ENCODE measurements at places on chromosomes 1 and 21.

DNA sequence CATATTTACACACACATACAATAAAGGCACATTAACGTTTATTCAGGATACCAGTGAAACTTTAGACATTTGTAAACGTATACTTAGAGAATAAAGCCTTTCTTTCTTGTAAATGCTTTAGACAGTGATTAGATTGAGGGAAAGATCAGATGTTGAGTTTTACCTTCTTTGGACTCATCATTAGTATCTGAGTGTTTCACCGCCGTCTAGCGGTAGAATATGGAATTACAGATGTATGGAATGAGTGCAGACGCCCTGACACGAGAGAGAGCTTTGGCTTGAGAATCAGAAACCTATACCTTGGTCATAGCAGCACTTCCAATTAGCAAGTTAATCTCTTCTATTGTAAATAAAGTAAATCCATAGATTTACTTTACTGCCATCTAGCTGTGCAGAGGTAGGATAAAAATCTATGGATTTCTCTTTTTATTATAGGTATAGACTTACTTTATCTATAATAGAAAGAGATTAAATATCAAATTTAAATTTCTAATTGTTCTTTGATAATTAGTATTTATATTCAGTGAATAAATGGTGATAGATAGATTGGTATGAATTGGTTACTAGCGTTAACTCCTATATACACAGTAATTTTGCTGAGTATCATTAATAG is 12.6 kb downstream of the FLG2 start:
- no peak overlapping the region for H3K27ac ChIP-seq
- H3K36me3 ChIP-seq: no peaks in the 10 kb centered on the region
- peaks cover 21% of the 10 kb centered on the region for H3K4me1 ChIP-seq
- H3K4me3 ChIP-seq: no peak overlapping the region
- H3K27me3 ChIP-seq: no peaks in the 10 kb centered on the region

DNA sequence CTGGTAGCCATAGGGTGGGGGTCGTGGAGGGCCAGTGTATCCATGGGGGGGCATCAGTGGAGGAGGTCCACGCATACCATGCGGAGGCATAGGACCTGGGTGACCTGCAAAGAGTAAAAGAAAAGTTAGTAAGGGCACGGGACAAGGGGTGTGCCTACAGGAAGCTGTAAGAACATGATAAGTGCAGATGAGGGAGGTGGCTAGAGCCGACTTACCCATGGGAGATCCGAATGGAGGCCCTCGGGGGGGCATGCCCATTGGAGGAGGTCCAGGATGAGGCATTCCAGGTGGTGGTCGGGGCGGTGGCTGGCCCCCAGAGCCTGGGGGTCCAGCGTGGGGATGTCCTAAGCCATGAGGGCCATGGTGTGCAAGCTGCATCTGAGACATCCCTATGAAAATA is 4.0 kb downstream of the SF3B4 start:
- H3K36me3 ChIP-seq: peaks cover 42% of the 10 kb centered on the region
- DNase-seq: no peak
- no peak overlapping the region for H3K27ac ChIP-seq
- no peaks in the 10 kb centered on the region for H3K27me3 ChIP-seq
- H3K4me3 ChIP-seq: no peak overlapping the region
- H3K4me1 ChIP-seq: peaks cover 23% of the 10 kb centered on the region

DNA sequence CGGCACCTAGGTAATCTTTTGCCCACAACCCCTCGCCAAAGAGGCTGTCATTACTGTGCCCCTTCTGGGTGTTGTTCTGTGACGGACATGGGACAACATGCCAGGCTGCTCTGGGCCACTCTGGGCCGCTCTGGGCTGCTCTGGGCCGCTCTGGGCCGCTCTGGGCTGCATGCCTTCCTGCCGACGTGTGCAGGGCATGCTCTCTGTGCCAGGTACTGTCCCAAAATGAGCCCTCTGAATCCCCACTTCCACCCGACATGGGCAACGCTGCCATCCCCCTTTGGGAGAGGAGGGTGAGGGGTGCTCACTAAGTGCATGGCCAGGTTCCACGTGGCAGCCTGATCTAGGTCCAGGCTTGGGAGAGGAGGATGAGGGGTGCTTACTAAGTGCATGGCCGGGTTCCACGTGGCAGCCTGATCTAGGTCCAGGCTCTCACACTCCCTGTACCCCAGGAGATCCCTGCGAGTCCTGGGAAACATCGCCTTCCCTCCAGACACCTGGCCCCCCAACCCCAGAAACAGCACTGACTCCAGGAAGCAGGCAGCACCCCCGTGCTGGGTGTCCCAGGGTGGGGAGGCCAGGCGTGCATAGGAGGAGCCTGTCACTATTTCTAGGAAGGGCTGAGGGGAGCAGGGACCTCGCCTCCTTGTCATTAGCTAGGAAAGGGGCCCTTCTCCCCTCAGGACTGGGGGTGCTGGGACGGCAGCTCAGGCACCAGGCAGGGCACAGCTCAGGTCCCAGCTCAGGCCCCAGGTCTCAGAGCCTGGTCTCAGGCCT is 16.5 kb downstream of the TTC34 start:
- H3K4me3 ChIP-seq: no peak overlapping the region
- no peak for DNase-seq
- no peak overlapping the region for H3K27ac ChIP-seq

- no peak overlapping the region for H3K4me3 ChIP-seq
- H3K36me3 ChIP-seq: peaks cover 17% of the 10 kb centered on the region
- DNase-seq: no peak
- H3K27ac ChIP-seq: no peak overlapping the region
- no peaks in the 10 kb centered on the region for H3K4me1 ChIP-seq
Observed at GRCh38 chr1:8361198-8361849, 43.4 kb downstream of the SLC45A1 start.

DNA sequence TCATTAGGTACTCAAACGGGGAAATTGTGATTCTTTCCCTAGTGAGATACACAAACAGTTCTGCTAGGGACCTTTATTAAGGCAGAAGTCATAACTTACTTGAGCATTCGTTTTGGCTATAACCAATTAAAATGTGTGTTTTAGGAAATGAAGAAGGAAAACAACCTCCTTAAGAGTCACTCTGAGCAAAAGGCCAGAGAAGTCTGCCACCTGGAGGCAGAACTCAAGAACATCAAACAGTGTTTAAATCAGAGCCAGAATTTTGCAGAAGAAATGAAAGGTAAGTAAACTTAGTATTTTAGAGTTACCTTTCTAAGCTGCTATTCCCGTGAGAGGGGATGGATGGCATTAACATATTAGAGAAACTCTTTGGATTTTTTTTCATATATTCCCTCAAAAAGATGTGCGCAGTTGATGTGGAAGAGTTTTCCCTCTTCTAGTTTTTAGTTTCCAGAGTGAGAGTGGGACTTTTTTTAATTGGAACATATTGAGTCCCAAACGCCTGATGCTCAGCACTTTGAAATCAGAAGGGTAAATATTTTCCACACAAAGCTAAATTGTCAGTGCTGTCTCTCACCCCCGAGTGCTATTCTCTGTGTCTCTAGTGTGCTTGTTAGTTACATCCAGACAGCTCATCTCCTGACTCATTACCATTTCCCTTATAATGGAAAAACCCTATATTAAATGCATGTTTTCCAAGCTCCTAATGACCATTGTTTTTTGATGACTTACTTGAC is 34.9 kb downstream of the CENPF start:
- no peak overlapping the region for H3K27ac ChIP-seq
- H3K4me1 ChIP-seq: peaks cover 13% of the 10 kb centered on the region
- H3K36me3 ChIP-seq: no peaks in the 10 kb centered on the region
- no peaks in the 10 kb centered on the region for H3K27me3 ChIP-seq
- H3K4me3 ChIP-seq: no peak overlapping the region

DNA sequence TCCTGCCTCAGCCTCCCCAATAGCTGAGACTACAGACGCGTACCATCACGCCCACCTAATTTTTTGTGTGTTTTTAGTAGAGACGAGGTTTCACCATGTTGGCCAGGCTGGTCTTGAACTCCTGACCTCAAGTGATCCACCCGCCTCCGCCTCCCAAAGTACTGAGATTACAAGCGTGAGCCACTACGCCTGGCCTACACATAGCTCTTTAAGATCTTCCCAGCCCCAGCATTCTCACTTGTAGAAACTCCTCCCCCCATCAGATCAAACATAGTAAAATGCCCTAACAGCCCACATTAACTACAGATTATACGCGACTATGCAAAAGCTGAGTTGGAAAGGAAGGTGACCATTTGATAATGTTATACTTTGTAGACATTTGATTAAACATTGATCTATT is 634.8 kb downstream of the MATN1 start:
- H3K36me3 ChIP-seq: no peaks in the 10 kb centered on the region
- H3K4me1 ChIP-seq: peaks cover 9% of the 10 kb centered on the region
- no peak overlapping the region for H3K4me3 ChIP-seq

GRCh38 chr1:81670286-81670685 is 130.4 kb upstream of the ADGRL2 start:
- DNase-seq: peak; percentile 97
- H3K27me3 ChIP-seq: no peaks in the 10 kb centered on the region
- H3K4me1 ChIP-seq: peaks cover 31% of the 10 kb centered on the region
- no peaks in the 10 kb centered on the region for H3K36me3 ChIP-seq
- no peak overlapping the region for H3K4me3 ChIP-seq

DNA sequence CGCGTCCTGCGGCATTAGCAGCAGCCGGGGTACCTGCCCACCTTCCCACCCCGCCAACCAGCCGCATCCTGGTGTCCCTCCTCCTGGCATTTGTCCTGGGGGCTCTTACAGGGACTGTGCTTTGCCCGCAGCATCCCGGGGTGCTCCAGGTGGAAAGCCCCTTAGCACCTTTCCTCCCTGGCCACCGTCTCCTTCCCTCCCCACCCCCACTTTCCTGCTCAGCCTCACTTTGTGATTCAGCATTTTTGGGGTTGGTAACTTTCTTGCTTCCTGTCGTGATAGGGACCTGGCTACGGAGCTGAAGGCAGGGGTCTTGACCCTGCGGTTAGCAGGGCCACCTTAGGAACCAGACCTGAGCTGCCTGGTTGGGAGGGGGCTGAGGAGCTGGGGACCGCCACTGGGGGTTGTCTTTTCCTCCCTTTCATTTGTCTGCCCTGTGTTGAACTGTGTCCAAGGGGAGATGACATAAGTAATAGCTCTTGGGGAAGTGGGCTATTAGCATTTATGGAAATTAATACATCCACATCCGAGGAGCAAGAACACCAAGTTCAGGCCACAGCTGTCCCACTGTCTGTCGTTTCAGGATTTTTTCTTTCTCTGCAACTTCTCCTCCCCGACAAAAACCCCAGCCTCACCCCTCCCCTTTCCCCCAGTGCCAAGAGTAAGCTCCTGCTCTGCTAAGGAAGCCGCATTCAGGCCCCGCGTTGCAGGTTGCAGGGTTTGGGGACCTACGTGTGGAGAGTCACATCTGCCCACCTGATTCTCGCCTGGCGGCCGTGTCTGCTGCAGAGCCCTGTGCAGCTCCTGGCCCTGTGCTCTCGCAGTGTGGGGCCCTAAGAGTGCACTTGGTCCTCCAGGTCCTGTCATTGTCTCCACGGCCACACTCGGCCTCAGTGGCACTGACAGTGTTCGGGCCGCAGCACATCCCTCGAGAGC is 1.6 kb upstream of the NPHP4 start:
- peak overlapping the region; percentile 93 for H3K4me3 ChIP-seq
- no peaks in the 10 kb centered on the region for H3K36me3 ChIP-seq
- DNase-seq: no peak
- no peak overlapping the region for H3K27ac ChIP-seq

- H3K4me3 ChIP-seq: no peak overlapping the region
- no peak overlapping the region for H3K27ac ChIP-seq
- H3K4me1 ChIP-seq: peaks cover 6% of the 10 kb centered on the region
- DNase-seq: no peak
Observed at GRCh38 chr1:77026135-77026534, 158.9 kb downstream of the ST6GALNAC5 start.

DNA sequence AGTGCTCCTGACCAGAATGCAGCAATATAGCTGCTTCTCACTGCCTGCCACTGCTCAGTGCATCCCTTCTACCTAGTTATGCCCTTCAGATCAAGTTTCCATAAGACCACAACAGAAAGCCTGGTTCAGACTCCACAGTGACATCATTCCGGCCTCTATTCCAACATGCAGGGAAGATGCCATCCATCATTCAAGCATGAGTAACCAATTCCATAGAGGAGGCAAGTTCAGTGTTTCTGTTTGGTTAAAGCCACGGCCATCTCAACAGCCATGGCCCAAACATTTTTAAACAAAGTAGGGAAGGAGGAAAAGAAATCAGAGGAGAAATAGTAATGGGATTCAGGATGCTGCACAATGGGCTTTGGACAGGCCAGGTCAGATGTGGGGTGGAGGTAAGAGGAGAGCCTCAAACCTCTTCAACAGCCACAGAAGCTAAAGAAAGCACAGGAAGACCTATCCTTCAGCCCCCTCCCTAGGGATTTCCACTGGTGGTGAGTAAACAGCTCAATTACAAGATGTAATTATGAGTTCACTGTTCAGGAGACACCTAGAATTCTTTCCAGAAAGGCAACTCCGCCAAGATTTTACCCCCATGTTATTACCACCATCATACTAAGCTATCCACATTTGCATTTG is 484.9 kb downstream of the SETD4 start:
- peaks cover 39% of the 10 kb centered on the region for H3K4me1 ChIP-seq
- no peak overlapping the region for H3K4me3 ChIP-seq
- no peaks in the 10 kb centered on the region for H3K27me3 ChIP-seq

DNA sequence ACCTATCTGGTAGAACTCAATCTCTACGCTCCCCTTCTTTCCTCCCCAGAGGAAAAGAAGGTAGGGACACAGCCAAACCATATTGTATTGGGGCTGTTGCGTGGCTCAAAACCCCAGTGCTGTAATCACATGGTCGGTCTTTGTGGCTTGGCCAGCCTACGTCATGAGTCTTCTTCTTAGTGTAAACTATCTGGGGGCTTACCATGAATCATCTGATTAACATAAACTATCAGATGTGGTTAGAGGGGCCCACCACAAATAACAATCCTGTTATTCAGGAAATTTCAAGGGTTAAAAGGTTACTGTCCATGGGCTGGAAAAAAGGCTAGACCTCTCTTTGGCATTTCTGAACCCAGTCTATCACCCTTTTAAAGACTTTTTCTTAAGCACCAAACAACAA is 49.5 kb upstream of the GPR52 start:
- H3K27me3 ChIP-seq: no peaks in the 10 kb centered on the region
- no peak overlapping the region for H3K4me3 ChIP-seq
- no peaks in the 10 kb centered on the region for H3K36me3 ChIP-seq
- no peaks in the 10 kb centered on the region for H3K4me1 ChIP-seq
- no peak overlapping the region for H3K27ac ChIP-seq

GRCh38 chr1:92792340-92792782 is 7.5 kb upstream of the EVI5 start:
- peak; percentile 16 for DNase-seq
- no peak overlapping the region for H3K27ac ChIP-seq
- H3K4me3 ChIP-seq: no peak overlapping the region
- 0 out of 2 replicates have a peak, but pooled peaks cover 8% of the 10 kb centered on the region for H3K4me1 ChIP-seq
- H3K27me3 ChIP-seq: no peaks in the 10 kb centered on the region
- H3K36me3 ChIP-seq: no peaks in the 10 kb centered on the region

- H3K27me3 ChIP-seq: no peaks in the 10 kb centered on the region
- peaks cover 44% of the 10 kb centered on the region for H3K36me3 ChIP-seq
- no peak overlapping the region for H3K4me3 ChIP-seq
- no peak for DNase-seq
Observed at GRCh38 chr1:56501426-56501825, 77.9 kb downstream of the PLPP3 start.

- no peak overlapping the region for H3K27ac ChIP-seq
- no peaks in the 10 kb centered on the region for H3K27me3 ChIP-seq
- H3K4me1 ChIP-seq: no peaks in the 10 kb centered on the region
- no peak for DNase-seq
- H3K36me3 ChIP-seq: 0 out of 2 replicates have a peak, but pooled peaks cover 6% of the 10 kb centered on the region
Observed at GRCh38 chr21:25995278-25995677, 175.3 kb downstream of the APP start.

GRCh38 chr1:58063095-58063494 is 483.4 kb downstream of the OMA1 start:
- H3K4me1 ChIP-seq: no peaks in the 10 kb centered on the region
- DNase-seq: no peak
- H3K36me3 ChIP-seq: no peaks in the 10 kb centered on the region

All from GM23248 (cell line).